ENCODE measurements at places on chromosomes 7 and 10. TPM values are rescaled to one million over a fixed set of nuclear protein-coding genes. Genes with fewer than 3 reads are reported as not detected.

DNA sequence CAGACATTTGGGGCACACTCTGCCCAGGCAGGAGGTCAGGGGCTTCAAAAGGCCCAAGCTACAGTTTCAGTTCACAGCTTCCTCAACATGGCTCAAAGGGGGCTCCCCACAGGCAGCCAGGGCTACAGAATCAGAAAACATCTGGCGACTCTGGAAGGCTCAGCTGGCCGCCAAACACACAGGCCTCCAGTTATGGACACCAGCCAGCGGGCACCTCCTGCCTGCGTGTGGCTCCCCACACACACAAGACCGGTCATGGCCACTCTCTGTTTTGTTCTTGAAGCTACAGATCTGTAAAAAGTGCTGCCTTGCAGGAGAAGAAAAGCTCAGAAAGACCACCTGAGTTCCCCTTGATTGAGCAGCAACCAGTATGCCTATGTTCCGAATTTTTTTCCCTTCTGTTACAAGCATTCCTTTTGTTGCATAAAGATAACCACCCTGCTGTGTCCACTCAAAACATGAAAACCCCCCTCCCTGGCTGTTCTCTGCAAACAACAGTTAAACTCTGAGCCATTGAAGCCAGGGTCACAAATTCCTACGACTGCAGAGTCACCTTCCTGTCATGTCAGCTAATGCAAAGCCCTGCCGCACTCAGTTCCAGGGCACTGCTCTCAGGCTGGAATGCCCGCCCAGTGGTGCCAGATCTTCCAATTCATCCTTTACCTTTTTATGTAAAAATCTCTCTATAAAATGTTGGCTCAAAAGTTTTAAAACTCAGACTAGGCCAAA, 33.6 kb downstream of the VSTM4 start:
- ATAC-seq, result no peak

DNA sequence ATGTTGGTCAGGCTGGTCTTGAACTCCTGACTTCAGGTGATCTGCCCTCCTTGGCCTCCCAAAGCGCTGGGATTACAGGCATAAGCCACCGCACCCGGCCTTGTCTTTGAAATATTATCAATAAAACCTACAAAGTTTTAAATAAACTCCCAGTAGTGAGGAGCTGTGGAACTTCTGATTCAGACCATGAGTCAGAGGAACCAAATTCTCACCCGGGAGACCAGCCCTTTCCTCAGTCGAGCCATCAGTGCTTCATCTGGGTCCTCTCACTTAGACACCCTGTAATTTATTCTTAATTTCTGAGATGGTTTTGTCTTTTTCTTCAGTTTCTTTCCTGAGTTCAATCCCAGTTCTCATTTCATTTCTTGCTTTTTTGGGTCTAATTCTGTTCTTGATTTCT, 68.6 kb downstream of the DYNC2I1 start:
- ATAC-seq, result no peak

DNA sequence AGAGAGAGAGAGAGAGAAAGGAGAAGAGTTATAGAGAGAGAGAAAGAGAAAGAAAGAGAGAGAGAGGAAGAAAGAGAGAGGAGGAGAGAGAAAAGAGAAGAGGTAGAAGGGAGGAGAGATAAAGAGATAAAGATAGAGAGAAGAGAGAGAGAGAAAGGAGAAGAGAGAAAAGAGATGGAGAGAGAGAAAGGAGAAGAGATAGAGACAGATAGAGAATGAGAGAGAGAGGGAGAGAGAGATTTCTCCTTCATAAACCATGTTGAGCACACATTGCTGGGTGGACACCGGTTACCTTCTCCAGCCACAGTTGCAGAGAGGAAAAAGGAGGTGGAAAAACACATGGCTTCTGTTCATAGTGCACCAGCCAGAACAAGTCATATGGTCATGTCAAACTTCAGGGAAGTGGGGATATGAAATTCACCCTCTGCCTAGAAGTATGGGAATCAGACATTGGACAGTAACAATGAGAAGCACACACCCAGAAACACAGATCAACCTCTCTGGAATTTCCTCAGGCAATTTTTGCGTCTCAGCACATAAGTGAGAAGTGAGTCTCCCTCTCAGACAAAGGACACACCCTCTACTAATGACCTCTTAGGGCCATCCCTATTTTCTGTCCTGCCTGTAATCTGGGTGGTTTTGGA, 172.5 kb upstream of the SVIL start:
- ATAC-seq, result no peak

DNA sequence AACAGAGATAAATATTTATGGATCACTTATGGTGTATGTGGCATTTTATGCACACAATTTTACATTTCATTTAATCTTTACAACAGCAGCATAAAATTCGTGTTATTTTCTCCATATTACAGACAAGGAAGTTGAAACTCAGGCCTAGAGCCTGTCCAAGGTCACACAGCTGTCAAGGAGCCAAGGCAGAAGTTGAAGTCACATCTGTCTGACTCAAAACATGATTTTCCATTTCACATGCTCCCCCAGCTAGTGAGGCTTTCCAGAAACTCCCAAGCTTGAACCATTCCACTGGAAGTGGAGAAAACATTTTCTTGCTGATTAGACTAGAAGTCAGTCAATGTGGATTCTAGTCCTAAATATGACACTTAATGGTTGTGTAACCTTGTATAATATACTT, 110.5 kb downstream of the HECTD2 start:
- ATAC-seq, result no peak

GRCh38 chr7:94512735-94513564, 3.3 kb downstream of the CASD1 start:
- ATAC-seq, result no peak

DNA sequence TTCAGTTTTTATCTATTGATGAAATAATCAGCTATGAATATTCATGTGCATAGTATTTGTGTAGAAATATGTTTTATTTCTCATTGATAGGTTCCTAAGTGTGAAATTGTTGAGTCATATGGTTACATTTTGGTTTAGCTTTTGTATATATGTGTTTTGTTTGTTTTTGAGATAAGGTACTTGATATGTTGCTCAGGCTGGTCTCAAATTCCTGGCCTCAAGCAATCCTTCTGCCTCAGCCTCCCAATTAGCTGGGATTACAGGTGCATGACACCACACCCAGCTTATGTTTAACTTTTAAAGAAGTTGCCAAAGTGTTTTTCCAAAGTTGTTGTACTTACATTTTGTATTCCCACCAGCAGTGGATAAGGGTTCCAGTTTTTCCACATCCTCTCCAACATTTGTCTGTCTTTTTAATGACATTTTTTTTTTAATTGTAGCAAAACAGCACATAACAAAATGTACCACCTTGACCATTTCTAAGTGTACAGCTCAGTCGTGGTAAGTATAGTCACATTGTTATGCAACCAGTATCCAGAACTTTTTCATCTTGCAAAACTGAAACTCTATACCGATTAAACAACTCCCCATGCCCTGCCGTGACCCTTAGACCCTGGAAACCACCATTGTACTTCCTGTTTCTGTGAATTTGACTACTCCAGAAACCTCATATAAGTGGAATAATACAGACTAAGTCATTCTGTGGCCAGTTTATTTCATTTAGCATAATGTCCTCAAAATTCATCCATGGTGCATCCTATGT, 12.6 kb upstream of the UBE2D1 start:
- peak; percentile 46 for ATAC-seq

- no peak for ATAC-seq
These were observed 36.4 kb downstream of the HABP2 start for GRCh38 chr10:113589201-113589770.

DNA sequence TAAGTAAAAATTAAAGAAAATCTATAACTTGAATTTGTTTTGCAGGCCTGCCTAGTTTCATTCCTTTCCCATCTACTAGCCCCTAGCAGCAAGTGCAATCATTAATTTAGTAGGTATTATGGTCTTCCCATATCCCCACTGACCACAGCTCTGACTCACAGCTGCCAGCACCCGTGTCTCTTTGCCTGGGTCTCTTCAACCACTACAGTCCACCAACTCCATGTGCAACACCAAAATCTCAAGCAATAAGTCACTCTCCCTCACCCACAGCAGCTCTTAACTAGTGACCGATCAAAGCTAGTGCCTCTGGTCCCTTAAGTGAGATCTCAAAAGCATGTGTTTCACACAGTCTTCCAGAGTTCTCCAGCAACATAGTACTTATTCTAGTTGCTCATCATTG, 26.0 kb upstream of the THSD7A start:
- ATAC-seq, result no peak

DNA sequence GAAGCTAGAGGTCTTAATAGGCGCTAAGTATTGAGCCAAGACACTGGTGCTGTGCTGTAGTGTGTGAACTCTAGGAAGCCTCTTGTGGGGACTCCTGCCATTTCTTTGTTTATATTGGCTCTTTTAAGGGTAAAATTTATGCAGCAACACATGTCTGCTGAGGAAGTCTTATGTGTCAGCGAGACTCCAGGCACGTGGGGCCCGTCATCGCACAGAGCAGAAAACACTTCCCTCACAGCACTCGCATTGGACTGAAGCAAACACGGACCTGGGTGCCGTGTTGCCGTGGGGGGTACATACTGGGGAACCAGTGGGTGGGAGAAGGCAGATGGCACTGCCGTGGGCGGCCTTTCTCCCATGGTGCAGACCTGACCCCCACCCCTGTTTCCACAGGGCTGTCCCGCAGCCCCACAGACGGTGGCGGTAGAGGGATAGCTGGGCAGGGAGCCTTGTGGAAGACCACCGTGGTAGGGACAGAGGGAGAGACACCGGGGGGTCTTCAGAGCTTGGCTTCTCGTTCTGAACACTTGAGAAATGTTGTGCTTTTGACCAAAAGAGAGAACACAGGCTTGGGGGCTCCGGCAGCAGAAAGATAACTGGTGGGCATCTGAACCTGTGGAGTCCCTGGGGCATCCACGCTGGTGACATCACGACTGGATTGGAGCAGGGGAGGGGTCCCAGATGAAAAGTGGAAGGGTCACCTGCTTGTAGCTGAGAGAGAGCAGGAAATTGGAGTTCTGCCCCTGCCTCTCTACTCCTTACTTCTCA, 284.7 kb upstream of the SHH start:
- ATAC-seq, result no peak

DNA sequence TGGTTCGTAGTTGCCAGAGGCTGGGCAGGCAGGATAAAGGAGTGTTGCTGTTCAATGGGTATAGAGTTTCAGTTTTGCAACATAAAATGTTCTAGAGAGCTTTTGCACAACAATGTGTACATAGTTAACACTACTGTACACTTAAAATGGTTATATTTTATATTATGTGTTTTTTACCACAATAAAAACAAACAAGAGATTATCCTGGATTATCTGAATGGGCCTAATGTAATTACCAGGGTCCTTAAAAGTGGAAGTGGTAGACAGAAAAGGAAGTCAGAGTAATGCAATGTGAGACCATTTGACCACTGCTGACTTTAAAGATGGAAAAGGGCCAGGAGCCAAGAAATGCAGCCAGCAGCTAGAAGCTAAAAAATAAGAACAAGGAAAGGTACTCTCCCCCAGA, 159.7 kb downstream of the SGMS1 start:
- no peak for ATAC-seq

GRCh38 chr10:129345763-129346162, 121.3 kb upstream of the MGMT start:
- no peak for ATAC-seq

GRCh38 chr10:103649654-103650423, 156.3 kb downstream of the NEURL1 start:
- no peak for ATAC-seq

- no peak for ATAC-seq
These were observed 27.9 kb upstream of the JAZF1 start for GRCh38 chr7:28208506-28208905.

Gene HTR7
- total RNA-seq, result 0.16 TPM

Gene DYNC1I1
- total RNA-seq, result not detected

Gene OPN1SW
- not detected for total RNA-seq

Gene OPALIN
- not detected for total RNA-seq

Gene MYOZ1
- total RNA-seq, result not detected
